ENCODE measurements at places on chromosomes 1 and 21.

DNA sequence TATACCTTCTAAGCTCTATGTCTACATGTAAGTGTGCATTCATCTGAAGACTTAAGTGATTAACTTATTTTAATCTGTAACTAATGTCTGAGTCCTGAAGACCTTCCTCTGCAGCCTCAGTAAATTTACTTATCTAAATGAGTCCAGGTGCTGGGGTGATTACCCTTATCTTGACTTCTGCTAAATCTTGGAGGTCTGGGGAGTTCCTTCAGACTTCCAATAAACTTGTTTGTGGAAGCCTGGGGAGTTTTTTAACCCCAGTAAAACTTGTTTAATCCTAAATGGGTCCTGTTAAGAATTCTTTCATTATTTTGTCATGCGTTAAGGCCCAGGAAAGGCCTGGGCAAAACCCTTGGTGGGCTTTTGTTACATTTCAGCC is 37.0 kb downstream of the RSPH1 start:
- no peak for DNase-seq

DNA sequence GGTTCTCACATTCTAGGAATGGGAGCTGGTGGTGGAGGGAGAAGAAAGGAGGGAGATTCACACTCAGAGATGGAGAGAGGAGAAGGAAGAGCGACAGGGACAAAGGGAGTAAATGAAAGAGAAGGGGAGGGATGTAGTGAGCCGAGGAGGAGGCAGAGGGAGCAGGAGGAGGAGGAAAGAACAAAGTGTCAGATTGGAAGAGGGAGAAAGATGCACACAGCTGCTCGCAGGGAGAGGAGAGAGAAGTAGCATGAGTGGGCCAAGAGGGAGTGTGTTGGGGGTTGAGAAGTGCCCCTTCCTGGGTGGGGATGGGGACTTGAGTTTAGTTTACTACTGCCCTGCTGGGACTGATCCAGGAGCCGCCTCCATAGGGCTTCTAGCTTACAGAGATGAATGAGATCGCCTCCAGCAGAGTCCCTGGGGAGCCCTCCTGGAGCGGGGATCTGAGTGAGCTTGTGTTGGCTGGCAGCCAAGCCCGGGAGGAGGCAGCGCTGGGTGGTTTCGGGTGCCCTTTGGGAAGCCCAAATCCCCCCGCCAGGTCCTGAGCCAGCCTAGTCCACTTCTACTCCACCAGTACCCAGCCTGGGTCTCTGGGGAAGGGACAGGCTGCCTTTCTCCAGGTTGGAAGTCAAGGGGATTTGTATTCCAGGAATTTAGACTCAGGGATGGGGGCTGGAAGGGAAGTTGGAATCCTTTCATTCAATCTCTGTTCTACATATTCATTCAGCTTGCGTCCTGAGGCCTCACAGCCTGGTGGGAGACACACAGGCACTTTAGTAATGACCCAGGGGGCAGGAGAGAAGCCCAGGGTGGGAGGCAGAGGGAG is 20.9 kb downstream of the PTPRU start:
- no peak for DNase-seq

DNA sequence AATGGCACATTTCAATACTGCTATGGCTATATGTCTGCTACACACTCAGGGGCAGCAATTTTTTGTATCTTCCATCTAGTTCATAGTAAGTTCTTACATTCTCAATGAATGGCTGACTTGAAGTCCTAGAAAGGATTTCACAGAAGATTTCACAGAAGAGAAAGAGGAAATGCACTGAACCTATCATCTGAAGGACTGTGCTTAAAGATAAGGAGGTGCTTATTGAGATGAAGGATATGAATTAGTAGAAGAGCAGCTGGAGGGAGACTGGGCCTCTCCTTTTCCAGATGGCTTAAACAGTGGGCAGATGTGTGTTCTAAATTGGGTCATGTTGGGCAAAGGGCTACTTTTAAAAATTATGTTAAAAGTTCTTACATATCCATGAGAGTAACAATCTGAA is 14.6 kb downstream of the ADAR start:
- no peak for DNase-seq

DNA sequence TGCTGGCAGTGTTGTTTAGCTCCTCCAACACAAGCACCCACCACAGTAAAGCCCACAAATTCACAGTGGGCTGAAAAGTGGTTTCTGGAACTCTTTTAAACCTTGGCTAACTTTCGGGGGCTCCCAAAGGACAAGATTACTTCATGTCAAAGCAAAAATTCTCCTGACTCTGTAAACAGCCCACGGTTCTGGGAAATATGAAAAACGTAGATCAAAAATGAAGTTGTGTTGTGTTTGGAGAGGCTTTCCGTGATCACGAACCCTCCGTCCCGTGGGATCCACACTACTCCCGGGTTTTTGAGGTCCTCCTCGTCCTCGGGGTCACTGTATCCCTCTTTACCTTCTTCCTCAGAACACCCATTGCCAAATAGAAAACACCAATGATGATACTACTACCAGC is 159.0 kb upstream of the RUNX1 start:
- no peak for DNase-seq

- DNase-seq = peak; percentile 81
These were observed 63.4 kb upstream of the COA6 start for GRCh38 chr1:234309598-234310459.

DNA sequence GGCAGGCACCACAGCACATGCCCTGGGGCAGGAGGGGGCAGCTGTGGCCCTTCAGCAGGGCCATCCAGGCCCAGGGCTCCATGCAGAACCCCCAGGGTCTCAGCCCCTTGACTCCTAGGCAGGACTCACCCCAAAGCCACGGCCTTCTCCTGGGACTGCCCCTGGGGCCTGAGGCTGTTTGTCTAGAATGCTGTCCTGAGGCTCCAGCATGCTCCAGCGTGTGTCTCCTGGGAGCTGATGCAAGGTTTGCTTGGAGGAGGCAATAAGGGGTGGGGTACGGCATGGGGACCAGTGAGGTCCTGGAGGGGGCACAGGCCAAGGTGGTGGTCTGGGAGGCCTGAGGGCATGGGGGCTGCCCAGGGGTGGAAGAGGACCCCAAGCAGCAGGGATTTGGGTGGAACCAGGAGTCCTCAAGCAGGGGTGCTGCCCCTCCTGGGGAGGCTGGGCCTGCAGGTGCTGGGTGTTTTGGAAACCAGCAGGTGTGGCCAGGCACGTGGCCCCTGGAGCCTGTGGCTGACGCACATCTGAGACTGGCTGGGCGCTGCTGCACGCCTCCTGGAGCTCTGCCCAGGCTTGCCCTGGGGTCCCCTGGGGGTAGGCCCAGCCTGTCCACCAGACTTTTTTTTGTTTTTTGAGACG is 7.8 kb upstream of the CALML6 start:
- no peak for DNase-seq

- DNase-seq = peak; percentile 61
These were observed 841 bp downstream of the ADSS2 start for GRCh38 chr1:244450597-244451538.

DNA sequence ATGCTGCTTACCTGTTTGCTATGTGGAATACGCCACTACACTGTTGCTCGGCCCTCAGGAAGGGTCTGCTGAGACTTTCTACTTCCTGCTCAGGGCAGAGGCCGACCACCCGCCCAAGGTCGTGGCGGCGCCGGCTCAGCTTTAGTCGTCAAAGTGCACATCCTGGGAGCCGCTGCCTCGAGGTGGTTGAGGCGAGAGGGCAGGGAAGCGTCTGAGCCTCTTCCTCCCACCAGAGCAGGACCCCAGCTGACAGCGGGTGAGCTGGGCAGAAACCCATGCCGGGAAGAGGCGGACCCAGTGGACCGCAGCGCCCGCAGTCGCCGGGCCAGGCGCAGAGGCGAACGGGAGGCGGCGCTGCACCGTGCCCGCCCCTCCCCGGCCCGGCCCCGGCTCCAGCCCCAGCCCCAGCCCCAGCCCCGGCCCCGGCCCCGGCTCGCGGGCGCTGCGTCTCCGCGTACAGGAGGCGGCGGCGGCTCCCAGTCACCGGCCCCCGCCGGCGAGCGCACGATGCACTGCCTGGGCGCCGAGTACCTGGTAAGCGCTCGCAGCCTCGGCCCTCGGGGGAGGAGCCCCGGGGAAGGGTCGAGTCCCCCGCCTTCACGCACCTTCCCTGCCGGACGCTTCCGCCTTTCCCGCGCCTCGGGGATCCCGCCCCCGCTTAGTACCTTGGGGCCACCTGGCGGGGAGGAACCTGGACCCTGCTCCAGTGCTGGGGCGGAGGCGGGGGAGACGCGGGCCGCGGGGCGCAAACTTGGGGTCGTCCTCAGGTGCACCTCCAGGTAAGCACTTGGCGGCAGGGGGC is at the start of gene SLC44A3:
TSS of gene SLC44A3 (plus strand) at position 413 of the 802 bp plus-strand sequence. CDS start at position 508, 95 bp downstream.
- DNase-seq = peak; percentile 75

DNA sequence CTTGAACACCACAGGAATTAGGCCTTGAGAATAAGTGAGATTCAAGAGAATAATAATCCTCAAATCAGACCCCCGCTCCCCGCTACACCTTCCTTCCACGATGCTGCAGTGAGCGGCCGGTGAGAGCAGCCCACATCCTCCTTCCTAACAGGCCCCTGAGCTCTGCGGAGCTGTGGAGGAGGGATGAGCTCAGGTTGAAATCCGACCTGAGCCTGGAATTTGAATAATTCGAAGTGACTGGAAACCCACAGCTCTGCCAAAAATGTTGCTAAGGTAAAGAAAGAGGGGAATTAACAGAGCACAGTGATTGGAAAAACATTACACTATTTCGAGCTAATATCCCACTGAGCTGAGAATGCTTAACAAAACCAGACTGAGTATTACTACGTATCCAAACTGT is 90.0 kb downstream of the URB2 start:
- no peak for DNase-seq

DNA sequence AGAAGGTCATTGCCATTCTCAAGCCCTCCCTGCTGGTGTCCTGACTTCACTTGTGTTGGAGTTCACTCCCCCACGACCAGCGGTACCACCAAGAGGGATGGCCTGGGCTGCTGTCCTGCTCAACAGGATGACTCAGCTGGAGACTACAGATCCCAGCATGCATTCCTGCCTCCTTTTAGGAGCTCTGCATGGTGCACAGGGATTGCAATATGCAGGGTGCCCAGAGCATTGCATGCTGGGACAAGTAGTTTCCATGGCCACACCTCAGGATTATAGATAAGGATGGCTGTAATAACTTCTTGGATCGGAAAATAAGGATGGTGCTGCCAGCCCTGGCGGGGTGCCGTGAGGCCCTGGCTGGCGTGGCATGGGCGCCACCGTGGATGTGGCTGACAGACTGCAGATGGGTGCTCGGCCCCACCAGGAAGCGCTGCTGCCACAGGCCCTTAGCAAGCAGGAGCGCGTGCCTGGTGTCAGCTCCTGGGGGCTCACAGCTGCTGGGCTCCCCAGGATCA is 150.0 kb downstream of the CASZ1 start:
- no peak for DNase-seq

DNA sequence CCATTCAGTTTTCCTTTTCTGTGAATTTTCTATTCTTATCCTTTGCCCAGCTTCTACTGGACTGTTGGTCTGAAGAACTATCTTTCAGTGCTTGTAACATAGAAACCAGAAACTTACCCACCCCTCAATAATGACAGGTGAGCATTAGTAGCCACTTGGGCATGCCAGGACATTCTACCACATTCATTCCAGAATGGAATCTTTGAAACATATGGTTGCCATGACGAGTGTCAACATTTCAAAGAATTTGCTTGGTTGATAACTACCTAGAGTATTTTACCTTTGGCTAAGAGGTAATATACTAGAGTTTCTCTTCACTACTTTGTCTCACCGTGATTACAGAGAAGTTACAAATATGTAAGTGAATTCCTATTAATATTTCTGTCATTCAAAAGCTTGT is at the start of gene MROH9:
TSS of gene MROH9 (plus strand) at position 304 of the 400 bp plus-strand sequence. CDS start 10,023 bp downstream, outside the sequence.
- no peak for DNase-seq

- no peak for DNase-seq
These were observed 10.1 kb downstream of the RUNX3 start for GRCh38 chr1:24919791-24920532.

- no peak for DNase-seq
These were observed 4.9 kb upstream of the B4GALT3 start for GRCh38 chr1:161182214-161182613.

Data from Calu3 (cell line).